ENCODE measurements at places on chromosomes 5 and 9.

GRCh38 chr5:75052192-75053053 is at the start of gene GCNT4:
GCNT4 (minus strand) TSS chr5:75052558; CDS start chr5:75030037, 22,521 bp downstream.
- DNase-seq: no peak

- DNase-seq: no peak
Measured at GRCh38 chr5:95027775-95028174, 257.1 kb downstream of the MCTP1 start.

DNA sequence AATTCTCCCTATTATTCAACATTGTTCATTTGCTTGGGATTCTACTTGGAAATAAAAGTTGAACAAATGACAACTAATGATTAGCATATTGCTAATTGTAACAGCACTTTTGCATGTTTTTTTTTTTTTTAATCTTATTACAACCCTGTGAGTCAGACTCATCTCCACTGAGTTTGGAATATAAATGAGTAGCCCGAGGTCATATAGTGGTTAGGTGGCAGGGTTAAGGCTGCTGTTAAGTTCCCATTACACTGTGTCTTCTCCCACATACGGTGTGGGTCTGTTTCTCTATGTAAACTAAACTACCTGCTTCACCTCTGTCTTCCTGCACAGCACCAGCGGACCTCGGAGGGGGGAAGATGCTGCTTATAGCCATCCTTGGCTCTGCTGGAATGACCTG is 92.4 kb downstream of the EQTN start:
- no peak for DNase-seq

GRCh38 chr5:93296338-93296737 is 284.7 kb downstream of the NR2F1-AS1 start:
- DNase-seq: no peak

GRCh38 chr5:129431406-129431805 is 28.7 kb upstream of the ADAMTS19 start:
- no peak for DNase-seq
